ENCODE measurements at places on chromosomes 7 and 10. TPM values are rescaled to one million over a fixed set of nuclear protein-coding genes. Genes with fewer than 3 reads are reported as not detected.

- H3K36me3 ChIP-seq: no peaks in the 10 kb centered on the region
- H3K27ac ChIP-seq: no peak overlapping the region
- DNase-seq: no peak
- no peaks in the 10 kb centered on the region for H3K27me3 ChIP-seq
- H3K4me1 ChIP-seq: no peaks in the 10 kb centered on the region
Measured at GRCh38 chr7:32336726-32337125, 153.5 kb downstream of the LSM5 start.

GRCh38 chr10:109862738-109863137, 60.6 kb downstream of the XPNPEP1 start:
- no peak for DNase-seq
- H3K27ac ChIP-seq: no peak overlapping the region
- H3K36me3 ChIP-seq: peaks cover 54% of the 10 kb centered on the region
- no peaks in the 10 kb centered on the region for H3K4me1 ChIP-seq
- H3K27me3 ChIP-seq: no peaks in the 10 kb centered on the region

DNA sequence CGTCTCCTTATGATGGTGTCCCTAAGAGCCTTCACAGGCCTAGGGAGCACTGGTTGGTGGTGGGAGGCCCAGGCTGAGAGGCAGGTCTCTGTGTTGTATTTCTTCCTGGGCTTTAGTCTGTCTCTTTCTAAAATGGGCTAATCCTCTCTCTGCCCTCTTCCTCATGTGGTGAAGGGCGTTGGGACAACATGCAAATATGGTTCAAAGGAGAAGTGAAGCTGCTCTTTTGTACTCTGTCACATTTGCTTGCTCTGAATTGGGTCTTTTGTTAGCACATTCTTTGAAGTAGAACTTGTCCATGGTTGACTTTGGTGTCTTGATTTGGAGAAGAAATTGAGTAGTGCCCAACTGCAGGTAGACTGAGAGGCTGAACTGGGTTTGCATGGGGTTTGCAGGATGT, 814 bp downstream of the HK1 start:
- H3K27me3 ChIP-seq: no peaks in the 10 kb centered on the region
- H3K4me3 ChIP-seq: no peak overlapping the region
- H3K4me1 ChIP-seq: no peaks in the 10 kb centered on the region
- H3K36me3 ChIP-seq: no peaks in the 10 kb centered on the region
- no peak for DNase-seq
- no peak overlapping the region for H3K27ac ChIP-seq

DNA sequence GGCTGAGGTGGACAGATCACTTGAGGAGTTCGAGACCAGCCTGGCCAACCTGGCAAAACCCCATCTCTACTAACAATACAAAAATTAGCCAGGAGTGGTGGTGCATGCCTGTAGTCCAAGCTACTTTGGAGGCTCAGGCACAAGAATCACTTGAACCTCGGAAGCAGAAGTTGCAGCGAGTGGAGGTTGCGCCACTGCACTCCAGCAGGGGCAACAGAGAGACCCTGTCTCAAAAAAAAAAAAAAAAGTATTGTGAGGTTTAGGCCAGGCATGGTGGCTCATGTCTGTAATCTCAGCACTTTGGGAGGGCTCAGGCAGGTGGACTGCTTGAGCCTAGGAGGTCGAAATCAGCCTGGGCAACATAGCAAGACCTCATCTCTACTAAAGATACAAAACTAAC, 16.0 kb downstream of the TET1 start:
- H3K4me1 ChIP-seq: no peaks in the 10 kb centered on the region
- peaks cover 7% of the 10 kb centered on the region for H3K36me3 ChIP-seq
- no peak overlapping the region for H3K27ac ChIP-seq
- H3K27me3 ChIP-seq: no peaks in the 10 kb centered on the region
- no peak for DNase-seq
- H3K4me3 ChIP-seq: no peak overlapping the region

- no peak for DNase-seq
- no peaks in the 10 kb centered on the region for H3K4me1 ChIP-seq
- no peaks in the 10 kb centered on the region for H3K27me3 ChIP-seq
- no peak overlapping the region for H3K27ac ChIP-seq
- no peak overlapping the region for H3K4me3 ChIP-seq
- H3K36me3 ChIP-seq: no peaks in the 10 kb centered on the region
Measured at GRCh38 chr7:151767557-151767956, 109.4 kb downstream of the PRKAG2 start.

GRCh38 chr10:96585736-96586418, 935 bp downstream of the TM9SF3 start:
- no peak for DNase-seq
- no peaks in the 10 kb centered on the region for H3K36me3 ChIP-seq
- H3K27ac ChIP-seq: peak overlapping the region; percentile 95
- H3K4me3 ChIP-seq: peak overlapping the region; percentile 98
- H3K27me3 ChIP-seq: no peaks in the 10 kb centered on the region

- no peak overlapping the region for H3K4me3 ChIP-seq
- H3K27ac ChIP-seq: peak overlapping the region; percentile 4
- peaks cover 15% of the 10 kb centered on the region for H3K4me1 ChIP-seq
Measured at GRCh38 chr10:93999401-93999851, 5.7 kb downstream of the PLCE1 start.

DNA sequence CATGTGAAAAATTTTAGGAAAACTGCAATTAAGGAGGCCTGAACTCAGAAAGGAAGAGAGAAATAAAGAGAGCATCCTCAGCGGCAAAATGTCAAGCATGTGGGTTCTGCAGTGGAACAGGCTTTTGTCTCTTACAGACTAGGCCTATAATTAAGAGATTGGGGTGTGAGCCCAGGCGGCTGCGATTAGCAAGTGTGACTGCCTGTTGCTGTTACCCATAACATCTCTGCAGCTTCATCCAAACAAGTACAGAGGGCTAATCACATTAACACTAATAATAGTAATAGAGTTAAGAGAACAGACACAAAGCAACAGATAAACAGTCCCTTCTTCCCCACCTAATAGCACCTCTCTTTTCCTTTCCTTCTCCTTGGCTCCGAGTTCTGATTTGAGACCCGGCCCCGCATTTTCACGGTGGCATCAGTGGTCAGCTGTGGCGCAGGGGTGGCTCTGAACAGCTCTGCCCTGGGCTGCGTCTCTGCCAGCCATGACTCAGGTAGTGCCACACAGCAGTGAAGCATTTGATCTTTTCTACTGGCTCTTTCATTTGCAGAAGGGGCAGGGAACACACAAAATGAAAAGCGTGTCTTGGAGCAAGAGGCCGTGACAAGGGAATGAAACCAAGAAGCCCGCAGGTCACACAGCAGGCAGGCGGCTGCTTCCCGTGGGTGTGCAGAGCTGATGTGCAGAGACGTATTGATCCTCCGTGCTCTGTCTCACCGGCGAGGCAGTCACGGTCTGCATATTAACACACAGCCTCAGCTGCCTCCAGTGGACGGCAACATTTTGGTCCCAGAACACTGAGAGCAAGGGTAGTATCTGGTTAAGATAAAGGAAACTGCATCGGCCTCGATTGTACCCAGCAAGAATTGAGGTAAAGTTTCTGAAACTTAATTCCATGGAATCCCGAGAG, 103.1 kb downstream of the KLF6 start:
- H3K4me1 ChIP-seq: no peaks in the 10 kb centered on the region
- no peak for DNase-seq
- no peaks in the 10 kb centered on the region for H3K27me3 ChIP-seq

GRCh38 chr7:51069411-51070083, 247.1 kb downstream of the COBL start:
- no peaks in the 10 kb centered on the region for H3K27me3 ChIP-seq
- no peak for DNase-seq
- no peak overlapping the region for H3K27ac ChIP-seq
- no peaks in the 10 kb centered on the region for H3K36me3 ChIP-seq
- no peaks in the 10 kb centered on the region for H3K4me1 ChIP-seq

GRCh38 chr7:82469207-82469606, 25.6 kb upstream of the CACNA2D1 start:
- H3K4me3 ChIP-seq: no peak overlapping the region
- no peak for DNase-seq
- H3K4me1 ChIP-seq: no peaks in the 10 kb centered on the region
- H3K27ac ChIP-seq: no peak overlapping the region
- no peaks in the 10 kb centered on the region for H3K36me3 ChIP-seq

DNA sequence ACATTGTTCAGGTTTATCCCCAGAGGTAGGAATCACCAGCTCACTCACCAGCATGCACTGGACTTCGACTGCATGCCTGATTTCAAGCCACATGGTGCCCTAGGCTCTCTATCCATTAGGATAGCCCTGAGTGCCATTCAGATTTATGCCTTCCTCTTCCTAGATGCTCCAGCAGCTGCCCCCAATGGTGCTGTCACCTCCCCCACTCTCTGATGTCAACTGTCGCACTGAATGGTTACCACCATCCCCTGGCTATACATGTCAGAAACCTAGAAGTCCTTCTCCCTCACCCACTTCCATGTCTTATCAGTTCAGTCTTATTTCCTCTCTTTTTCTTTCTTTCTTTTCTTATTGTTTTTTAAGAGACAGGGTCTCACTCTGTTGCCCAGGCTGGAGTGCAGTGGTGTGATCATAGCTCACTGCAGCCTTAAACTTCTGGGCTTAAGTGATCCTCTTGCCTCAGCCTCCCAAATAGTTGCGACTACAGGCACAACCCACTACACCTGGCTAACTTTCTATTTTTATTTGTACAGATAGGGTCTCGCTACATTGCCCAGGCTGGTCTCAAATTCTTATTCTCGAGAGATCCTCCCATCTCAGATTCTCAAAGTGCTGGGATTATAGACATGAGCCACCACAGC, 2.9 kb downstream of the SFXN4 start:
- H3K36me3 ChIP-seq: no peaks in the 10 kb centered on the region
- H3K27me3 ChIP-seq: no peaks in the 10 kb centered on the region
- no peak for DNase-seq
- H3K27ac ChIP-seq: no peak overlapping the region
- H3K4me3 ChIP-seq: no peak overlapping the region
- H3K4me1 ChIP-seq: peaks cover 18% of the 10 kb centered on the region

DNA sequence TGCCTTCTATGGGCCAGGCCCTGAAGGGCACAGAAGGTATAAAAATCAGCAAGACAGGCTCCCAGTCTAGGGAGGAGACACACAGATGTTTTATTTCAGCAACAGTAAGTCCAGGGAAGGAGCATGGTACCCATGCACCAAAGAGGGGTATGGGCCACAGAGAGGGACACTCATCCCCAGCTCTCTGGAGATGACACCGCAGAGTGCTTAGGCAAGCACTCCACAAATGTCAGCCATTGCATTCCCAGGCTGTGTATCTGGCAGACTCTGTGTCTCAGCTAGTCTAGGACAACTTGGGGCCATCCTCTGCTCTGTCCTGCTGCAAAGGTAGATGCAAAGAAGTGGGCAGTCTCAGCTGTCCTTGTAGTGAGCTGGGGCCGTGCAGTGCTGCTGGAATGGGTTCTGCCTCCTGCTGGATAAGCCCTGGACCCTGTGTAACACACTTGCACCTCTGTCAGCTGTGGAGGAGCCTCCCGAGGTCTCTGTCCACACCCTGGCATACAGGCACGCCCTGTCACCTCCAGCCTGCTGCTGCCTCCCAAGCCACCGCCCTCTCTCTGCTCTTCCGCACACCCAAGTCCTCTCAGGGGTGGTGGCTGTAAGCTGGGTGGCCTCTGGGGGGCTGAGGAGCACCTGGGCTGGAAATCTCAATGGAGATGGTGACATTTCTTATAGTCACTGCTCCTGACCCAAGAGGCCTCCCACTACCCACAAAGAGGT, 57.6 kb downstream of the VOPP1 start:
- H3K36me3 ChIP-seq: peaks cover 11% of the 10 kb centered on the region
- no peak overlapping the region for H3K27ac ChIP-seq
- no peak for DNase-seq
- no peak overlapping the region for H3K4me3 ChIP-seq
- peaks cover 8% of the 10 kb centered on the region for H3K4me1 ChIP-seq

DNA sequence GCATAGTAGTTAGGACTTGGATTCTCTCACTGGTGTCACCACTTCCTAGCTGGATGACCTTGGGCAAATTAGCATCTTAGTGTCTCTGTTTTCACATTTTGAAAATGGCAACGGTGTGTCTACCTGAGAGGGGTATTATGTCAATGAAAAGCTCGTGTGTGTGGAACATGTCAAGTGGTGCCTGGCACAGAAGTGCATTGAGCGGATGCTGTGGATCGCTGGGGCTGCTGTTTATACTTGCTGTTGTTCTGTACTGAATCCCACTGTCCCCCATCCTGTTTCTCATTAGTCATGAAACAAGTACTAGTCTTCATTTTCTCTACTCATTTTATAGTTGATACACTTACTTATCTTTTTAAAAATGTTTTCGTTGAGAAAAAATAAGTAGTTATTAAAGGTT, 26.1 kb downstream of the RBM33 start:
- H3K4me3 ChIP-seq: no peak overlapping the region
- no peak for DNase-seq
- no peak overlapping the region for H3K27ac ChIP-seq
- peaks cover 63% of the 10 kb centered on the region for H3K4me1 ChIP-seq
- H3K27me3 ChIP-seq: no peaks in the 10 kb centered on the region
- H3K36me3 ChIP-seq: peaks cover 4% of the 10 kb centered on the region

DNA sequence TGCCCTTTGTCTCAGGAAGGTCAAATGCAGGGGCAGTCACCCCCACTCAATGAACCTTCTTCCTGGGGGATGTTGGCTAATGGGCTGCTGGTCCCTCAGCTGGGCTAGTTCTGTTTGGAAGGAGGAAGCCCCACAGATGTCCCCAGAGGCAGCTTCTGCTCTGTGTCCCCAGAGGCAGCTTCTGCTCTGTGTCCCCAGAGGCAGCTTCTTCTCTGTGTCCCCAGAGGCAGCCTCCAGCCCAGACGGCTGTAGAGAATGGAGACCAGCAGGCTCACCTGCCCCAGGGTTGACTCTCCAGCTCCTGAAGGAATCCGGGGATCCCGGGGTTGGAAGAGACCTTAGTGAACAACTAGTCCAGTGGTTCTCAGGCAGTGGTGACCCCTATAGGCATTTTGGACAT, 62.5 kb upstream of the LEP start:
- no peak overlapping the region for H3K27ac ChIP-seq
- H3K27me3 ChIP-seq: no peaks in the 10 kb centered on the region
- no peak overlapping the region for H3K4me3 ChIP-seq
- H3K4me1 ChIP-seq: no peaks in the 10 kb centered on the region
- DNase-seq: no peak
- no peaks in the 10 kb centered on the region for H3K36me3 ChIP-seq

DNA sequence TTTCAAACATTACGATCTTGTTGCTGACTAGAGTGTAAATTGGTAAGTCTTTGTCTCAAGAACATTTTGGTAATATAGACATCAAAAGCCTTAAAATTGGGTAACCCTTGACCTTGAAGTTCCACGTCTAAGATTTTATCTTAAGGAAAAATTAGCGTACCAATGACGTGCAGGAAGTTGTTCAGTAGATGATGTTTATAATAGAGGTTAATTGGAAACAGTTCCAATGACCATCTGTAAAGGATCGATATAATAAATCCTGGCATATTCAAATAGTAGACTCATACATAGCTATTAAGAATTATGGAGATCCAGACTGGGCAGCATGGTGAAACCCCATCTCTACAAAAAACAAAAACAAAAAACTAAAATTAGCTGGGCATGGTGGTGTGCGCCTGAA, 20.5 kb downstream of the GRK5 start:
- no peak overlapping the region for H3K27ac ChIP-seq
- H3K27me3 ChIP-seq: no peaks in the 10 kb centered on the region
- DNase-seq: no peak
- H3K4me3 ChIP-seq: no peak overlapping the region
- peaks cover 16% of the 10 kb centered on the region for H3K4me1 ChIP-seq
- H3K36me3 ChIP-seq: no peaks in the 10 kb centered on the region

Gene TUBAL3
- total RNA-seq: not detected

Gene HEPACAM2
- not detected for total RNA-seq

Gene SVOPL
- not detected for total RNA-seq

Gene ZNF467
- 13.3 TPM for total RNA-seq

All from vagina (tissue), 2 donors.